Esophagus muscularis mucosa (tissue), 4 donors: ENCODE measurements at places on chromosomes 1 and 21. TPM values are rescaled to one million over a fixed set of nuclear protein-coding genes. Genes with fewer than 3 reads are reported as not detected.

The KCNA3 gene
- total RNA-seq = 0.80 TPM

The CHIT1 gene
- 0.17 TPM for total RNA-seq

The RORC gene
- not detected for total RNA-seq

The PUM1 gene
- 92.1 TPM for total RNA-seq

The CA6 gene
- total RNA-seq = not detected
